ENCODE measurements at places on chromosomes 16 and 17.

DNA sequence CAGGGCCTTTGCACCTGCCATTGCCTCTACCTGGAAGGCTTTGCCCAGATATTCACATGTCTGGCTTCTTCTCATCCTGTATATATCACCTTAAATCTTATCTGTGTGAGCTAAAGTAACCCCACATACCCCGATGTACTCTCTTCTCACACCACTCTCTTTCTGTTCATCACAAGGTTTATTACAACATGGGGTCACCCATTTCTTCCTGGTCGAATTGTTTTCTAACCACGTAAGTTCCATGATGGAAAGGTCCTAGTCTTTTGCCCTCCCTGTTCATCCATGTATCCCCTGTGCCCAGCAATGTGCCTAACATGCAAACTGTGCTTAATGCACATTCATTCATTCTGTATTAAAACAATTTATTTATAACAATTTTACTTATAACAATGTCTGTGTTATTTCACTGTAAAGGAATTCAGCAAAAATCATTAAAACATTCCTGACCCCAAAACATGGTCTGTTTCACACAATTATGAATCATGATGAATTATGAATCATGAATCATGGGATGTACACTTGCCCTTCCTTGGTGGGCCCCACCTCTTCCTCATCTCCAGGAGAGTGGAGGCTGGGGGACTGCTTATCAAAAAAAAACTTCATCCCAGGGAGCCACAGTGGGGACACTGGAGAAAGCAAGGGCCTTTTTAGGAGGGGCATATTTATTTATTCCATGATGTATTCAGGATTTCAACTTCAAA lies 336.4 kb downstream of the GRIN2A start:
- DNase-seq = no peak

- no peak for DNase-seq
Observed at GRCh38 chr16:54411544-54411943, 125.0 kb upstream of the IRX3 start.

DNA sequence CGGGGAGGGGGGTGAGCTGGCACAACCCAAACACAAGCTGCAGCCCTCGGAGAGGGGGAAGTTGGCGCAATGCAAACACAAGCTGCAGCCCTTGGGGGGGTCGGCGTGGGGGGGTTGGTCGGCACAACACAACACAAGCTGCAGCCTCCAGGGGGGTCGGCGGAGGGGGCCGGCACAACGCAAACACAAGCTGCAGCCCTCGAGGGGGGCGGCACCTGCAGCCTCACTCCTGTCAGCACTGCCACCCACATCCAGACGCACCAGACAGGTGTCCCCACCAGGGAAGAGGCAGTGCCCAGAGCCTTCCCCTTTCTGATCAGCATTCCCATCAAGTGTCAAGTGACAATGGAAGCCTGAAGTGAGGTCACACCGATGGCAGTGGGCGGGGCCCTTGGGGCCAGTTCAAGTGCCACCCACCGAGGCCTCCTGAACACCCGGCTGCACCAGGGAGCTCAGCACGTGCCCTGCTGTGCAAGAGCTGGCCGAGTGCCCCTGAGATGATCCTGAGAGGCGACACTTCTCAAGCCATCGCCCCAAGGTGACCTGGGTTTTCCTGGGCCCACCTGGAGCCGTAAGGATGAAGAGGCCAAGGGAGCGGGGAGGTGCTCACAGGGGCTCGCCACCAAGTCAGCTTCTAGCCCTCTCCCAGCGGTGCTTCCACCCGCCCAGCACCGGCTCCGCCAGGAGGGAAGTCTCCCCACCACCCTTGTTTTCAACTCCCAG lies 59.3 kb downstream of the KLHDC4 start:
- no peak for DNase-seq

- no peak for DNase-seq
Observed at GRCh38 chr16:87489434-87490045, 3.3 kb downstream of the ZCCHC14 start.

GRCh38 chr16:19304750-19305149 lies 19.2 kb downstream of the CLEC19A start:
- DNase-seq = no peak

GRCh38 chr16:2777903-2778629 lies 986 bp upstream of the ELOB start:
- no peak for DNase-seq

- no peak for DNase-seq
Observed at GRCh38 chr16:54027062-54027461, 259.5 kb downstream of the IRX3 start.

GRCh38 chr16:22948058-22948602 lies 134.2 kb downstream of the HS3ST2 start:
- no peak for DNase-seq

DNA sequence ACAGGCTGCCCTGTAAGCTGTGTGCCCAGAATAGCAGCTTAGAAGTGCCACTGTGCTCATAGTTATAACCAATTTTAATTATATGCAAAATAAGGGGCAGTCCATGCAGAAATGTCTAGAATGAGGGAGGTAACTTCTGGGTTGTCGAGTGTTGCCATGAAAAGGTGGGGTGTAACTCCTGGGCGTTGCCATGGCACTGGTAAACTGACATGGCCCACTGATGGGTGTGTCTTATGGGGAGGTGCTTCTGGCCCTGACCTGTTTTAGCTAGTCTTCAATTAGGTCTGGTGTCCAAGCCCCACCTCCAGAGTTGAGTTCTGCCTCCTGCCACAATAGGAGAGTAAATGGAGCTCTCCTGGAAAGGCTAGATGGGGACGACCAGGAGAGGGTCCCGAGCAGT lies 120.6 kb downstream of the SALL1 start:
- no peak for DNase-seq

- no peak for DNase-seq
Observed at GRCh38 chr17:75980188-75981018, 1.4 kb downstream of the TEN1 start.

DNA sequence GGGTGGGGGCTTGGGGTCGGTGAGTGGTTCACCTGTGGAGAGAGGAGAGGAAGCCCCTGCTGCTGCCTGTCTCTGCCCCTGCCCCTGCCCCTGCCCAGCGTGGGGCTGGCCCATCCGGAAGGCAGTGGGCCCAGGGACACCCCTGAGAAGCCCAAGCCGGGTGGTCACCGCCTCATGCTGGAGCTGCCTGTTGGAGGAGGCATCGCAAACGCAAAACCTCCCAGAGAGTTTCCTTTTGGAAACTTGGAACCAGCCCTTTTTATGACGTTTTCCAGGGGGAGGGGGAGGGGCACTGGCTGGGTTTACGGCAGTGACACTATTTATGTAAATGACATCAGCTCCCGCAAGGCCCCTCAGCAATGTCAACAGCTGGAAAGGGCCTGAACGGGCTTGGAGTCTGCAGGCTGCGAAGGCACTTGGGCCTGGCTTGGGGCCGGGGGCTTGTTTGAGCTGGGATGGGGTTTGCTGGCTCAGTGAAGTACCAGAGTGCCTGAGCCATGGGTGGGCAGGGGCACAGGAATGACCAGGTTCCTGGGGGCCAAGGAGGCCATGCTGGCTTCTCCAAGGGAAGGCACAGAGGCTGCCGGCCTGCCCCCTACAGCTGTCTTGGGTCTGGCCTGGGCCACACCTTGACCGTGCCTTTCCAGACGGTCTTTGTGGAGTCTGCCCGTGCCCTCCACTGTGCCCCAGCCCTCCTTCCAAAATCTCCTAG lies 219.5 kb downstream of the NTN1 start:
- DNase-seq = no peak

DNA sequence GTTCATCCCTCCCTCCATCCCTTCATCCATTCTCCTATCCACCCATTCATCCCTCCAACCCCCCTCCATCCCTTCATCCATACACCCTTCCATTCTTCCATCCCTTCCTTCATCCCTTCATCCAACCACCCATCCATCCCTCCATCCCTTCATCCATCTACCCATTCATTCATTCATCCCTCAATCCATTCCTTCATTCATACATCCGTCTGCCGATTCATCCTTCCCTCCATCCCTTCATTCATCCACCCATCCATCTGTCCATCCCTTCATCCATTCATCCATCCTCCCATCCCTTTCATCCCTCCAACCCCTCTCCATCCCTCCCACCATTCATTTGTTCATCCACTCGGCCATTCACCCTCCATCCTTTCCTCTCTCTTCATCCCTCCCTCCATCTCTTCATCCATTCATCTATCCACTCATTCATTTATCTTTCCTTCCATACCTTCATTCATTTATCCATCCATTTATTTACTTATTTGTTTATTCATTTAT lies 95.7 kb downstream of the FOXL1 start:
- no peak for DNase-seq

GRCh38 chr17:73423159-73423715 lies 111.4 kb upstream of the CDC42EP4 start:
- no peak for DNase-seq

DNA sequence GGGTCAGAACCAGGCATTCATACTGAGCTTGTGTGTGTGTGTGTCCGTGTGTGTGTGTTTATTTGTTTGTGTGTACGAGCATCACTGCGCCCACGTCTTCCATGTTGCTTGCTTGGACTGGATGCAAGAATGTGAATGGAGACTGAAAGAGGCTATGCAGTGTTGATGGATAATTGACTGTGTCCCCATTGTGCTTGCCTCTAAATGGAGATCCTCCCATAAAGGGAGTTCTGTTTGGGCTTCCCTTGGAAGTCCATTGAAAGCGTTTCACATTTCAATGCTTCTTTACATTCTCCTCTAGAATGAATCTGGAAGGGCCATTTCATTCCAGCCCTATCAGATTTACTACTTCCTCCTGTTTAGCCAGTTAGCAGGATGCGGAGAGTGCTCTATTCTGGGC lies 124.0 kb downstream of the GP2 start:
- DNase-seq = no peak

DNA sequence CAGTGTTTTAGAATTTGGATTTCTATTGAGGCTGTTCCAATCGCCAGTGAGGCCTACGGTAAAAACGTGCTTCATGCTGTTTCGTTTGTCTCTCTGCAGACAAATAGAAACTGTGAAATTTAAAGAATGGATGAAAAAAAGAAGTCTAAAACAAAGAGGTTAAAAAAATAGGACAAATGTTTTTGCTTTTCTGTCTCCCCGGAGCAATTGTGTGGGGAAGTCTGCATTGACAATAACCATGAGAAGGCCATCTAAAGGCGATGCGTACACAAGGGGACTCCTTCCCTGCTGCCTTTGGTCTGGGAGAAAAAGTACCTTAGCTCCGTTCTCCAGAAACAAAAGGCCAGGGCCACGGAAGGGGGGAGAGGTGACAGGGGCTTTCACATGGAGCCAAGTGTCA lies 4.6 kb upstream of the ZFHX3 start:
- no peak for DNase-seq

- no peak for DNase-seq
Observed at GRCh38 chr17:68749349-68750207, 148.4 kb upstream of the FAM20A start.

GRCh38 chr17:39981207-39981741 lies 667 bp downstream of the PSMD3 start:
- DNase-seq = no peak

GRCh38 chr17:44095647-44096496 lies 25.3 kb downstream of the G6PC3 start:
- DNase-seq = no peak

All from activated naive CD4-positive, alpha-beta T cell (primary cell).